Left forelimb (tissue), 1 donor: ENCODE measurements at places on chromosomes 5 and 9.

GRCh38 chr5:42974536-42974935 lies 65.6 kb downstream of the ANXA2R start:
- no peak for DNase-seq

GRCh38 chr9:6305954-6306563 lies 22.1 kb upstream of the TPD52L3 start:
- DNase-seq, result no peak

DNA sequence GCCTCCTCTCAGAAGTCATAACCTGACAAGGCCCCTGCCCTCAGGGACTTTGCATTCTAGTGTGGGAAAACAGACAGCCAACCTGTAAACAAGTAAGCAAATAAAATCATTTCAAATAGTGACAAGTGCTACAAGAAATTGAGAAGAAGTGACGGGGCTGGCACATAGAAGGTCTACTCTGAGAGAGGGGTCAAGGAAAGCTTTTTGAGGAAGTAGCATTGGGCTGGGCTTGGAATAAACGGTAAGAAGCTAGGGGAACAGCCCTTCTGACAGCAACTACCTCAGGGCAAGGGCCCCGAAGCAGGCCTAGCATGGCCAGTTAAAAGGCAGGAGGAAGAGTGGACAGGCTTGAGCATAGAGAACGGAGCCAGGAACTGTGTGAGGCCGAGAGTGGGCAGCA lies 4.8 kb upstream of the SLC2A8 start:
- no peak for DNase-seq

DNA sequence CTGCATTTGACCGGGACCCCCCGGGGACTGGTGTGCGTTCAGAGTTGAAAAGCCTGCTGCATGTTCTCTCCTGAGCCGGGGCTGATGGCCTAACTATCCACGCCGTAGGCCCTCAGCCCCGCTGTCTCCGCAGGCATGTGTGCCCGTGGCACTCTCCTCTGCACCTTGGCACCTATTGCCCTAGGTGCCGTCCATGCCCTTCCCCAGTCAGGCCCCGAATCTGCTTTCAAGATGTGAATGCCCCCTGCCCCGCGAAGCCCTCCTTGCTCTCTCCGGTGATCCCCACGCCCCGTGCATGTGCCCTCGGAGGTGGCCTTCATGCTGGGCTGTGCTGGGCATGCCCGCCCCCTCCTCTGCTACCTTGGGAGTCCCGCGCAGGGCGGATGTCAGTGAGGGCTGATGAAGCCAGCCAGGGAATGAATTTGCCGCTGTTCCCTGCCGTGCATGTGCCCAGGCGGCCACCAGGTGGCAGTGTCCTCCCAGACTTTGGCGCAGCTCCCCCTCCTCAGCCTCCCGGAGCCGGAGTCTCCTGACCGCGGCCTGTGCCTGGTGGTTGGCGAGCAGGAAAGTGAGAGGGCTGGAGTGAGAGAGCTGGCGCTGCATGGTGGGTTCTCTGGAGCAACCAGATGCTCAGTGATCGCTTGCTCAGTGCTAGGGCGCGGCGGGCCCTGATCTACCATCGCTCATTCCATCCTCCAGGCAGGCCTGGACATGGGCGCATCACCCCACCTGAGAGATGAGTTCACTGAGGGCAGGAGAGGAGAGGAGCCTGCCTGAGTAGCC lies 112.9 kb upstream of the LMX1B start:
- DNase-seq, result peak; percentile 88

DNA sequence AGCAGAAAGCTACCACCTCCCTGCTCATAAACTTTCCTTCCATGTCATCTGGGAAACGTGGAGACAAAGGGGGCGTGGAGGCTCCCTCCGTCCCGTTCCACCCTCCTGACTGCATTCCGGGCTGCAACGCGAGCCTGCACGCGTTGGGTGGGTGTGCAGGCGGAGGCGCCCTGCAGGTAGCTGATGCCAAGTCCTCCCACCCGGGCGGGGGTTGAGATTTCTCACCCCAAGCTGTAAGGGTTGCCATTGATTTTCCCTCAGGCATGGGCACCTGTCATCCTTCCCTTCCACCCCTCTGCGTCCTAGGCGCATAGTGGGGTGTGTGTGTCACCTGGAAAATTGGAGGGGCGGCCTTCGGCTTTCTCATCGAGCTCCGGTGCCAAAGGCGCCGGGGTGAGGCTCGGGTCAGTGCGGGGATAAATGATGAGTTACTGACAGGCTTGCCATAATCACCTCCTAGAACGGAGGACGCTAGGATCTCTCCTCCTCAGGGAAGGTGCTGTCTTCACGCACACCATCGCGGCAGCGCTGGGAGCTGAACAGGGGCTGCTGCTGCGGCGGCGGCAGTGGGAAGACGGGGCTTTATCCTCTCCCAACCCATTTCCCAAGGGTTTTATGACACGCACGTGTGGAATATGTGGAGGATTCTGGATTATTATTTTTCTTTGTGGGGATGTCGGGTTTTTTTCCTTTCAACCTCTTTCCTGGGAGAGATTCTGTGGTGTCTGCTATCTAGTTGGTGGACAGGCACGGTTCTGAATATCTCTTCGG lies 973 bp downstream of the PLPPR1 start:
- DNase-seq, result no peak

DNA sequence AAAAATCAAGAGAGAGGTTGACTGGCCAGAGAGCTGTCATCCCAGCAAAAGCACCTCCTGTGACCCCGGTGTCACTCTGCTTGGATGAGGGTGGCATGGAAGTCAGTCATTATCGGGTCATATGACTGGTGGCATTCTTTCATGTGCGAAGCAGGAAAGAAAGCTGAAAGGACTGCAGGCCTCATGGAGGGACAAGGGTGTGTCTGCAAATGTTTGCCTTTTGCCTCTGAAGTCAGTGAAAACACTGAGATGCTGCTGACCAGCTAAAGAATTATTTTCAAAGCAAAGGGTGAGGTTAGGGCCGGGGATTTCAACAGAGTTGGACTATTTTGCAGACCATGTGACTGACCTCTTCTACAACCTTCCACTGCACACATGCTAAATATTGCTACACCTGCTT lies 298.3 kb downstream of the CSNK1G3 start:
- no peak for DNase-seq

GRCh38 chr9:123537809-123538208 lies 181.8 kb downstream of the CRB2 start:
- no peak for DNase-seq

- no peak for DNase-seq
Observed at GRCh38 chr5:37900692-37901091, 60.9 kb upstream of the GDNF start.

- no peak for DNase-seq
Observed at GRCh38 chr5:159660401-159660800, 255.9 kb upstream of the ADRA1B start.

DNA sequence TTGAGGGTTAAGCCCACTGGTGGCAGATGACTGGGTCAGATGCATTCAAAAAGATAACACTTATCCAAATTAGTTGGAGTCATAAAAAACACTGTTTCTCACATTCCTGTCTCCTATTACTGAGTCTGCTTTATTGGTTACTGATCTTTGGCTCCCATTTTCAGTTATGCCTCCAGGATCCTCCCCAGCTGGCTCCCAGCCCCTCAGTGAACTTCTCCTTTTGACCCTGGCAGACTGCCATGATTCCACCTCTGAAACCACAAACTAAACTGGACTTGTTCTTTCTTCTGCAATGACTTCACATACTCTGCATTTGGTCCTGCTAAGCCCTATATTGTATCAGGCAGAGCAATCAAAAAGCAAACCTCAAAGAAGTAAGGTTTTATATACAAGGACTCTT lies 860.8 kb upstream of the DMAC1 start:
- peak; percentile 74 for DNase-seq

- DNase-seq, result no peak
Observed at GRCh38 chr9:132341177-132341840, 13.5 kb downstream of the SETX start.

DNA sequence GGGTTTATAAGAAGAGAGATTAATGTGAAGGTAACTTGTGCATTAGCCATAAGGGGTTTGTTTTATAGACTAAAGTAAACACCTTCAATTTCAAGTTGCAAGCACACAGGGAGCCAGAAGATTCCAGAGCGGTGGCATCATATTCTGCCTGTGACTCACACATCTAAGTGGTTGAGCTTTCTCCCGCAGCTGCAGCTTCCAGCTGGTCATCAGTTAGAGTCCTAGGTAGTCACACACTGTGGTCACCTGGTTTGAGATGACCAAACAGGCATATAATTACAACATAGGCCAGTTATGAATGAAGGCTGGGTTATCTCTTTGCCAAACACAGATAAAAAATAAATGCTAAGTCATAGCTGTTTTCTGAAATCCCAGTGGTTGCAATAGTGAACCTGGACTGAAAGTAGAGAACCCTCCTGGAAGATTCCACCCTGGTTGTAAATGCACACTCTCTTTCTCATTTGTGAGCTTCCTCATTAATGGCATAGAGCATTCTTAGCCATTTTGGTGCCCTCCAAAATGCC lies 171.3 kb downstream of the GDNF start:
- DNase-seq, result no peak

DNA sequence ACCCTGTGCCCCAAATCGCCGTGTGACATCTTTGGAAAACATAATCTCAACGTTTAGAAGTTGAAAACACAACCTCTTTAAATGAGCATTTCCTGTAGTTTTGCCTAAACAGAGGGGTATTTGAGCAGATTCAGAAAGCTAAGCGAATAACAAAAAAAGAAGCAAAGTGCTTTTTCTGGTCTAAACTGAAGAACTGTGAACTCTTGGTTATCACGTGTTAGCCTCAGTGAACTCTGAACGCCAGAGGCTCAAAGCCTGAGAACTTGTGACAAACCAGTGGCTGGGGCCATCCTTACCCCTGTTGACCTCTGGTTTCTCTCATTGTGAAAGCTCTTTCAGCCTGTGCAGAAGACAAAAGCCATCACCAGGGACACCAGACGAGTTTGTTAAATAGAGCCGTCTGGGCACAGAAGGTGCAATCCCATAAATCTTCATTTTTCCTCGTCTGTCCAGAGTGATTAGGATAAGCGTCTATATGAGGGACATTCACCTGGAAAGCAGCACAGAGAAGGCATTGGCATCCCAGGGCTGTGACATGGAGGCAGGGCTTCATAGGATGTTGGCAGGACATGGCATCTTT lies 61.4 kb upstream of the ICE1 start:
- no peak for DNase-seq

DNA sequence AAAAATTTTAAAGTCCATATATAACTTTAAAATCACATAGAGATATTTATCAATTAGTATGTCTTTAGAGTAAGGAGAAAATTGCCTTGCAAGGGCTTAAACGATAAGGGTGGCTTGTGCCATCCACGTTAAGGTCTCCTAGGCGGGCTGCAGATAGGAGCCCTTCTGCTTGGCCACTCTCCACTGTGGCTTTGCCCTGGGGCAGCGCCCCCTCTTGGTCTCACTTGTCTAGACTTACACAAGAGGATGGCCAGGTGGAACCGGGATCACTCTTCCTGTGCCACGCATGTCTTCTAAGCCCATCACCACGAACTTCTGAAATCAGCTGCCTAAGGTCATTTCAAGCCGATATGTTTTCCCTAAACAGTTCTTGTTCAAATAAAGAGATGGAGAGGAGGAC lies 2.9 kb downstream of the FPGS start:
- no peak for DNase-seq

- DNase-seq, result no peak
Observed at GRCh38 chr5:63953217-63953616, 9.0 kb downstream of the HTR1A start.

GRCh38 chr5:54743997-54744788 lies 226.6 kb downstream of the SNX18 start:
- no peak for DNase-seq

DNA sequence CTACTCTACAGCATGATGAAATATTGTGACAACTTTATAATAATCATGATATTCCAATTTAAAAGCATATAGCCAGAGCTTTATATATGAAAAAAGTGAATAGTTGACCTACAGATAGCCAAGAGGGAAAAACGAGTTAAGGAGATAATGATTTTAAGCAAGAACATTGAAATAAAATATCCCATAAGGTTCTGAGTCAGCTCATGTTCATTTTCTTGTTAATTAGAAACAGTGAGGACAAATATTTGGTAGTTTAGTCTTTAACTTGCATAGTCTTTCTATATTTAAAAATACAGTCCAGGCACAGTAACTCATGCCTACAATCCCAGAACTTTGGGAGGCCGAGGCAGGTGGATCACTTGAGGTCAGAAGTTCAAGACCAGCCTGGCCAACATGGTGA lies 55.8 kb upstream of the CDH6 start:
- DNase-seq, result no peak

DNA sequence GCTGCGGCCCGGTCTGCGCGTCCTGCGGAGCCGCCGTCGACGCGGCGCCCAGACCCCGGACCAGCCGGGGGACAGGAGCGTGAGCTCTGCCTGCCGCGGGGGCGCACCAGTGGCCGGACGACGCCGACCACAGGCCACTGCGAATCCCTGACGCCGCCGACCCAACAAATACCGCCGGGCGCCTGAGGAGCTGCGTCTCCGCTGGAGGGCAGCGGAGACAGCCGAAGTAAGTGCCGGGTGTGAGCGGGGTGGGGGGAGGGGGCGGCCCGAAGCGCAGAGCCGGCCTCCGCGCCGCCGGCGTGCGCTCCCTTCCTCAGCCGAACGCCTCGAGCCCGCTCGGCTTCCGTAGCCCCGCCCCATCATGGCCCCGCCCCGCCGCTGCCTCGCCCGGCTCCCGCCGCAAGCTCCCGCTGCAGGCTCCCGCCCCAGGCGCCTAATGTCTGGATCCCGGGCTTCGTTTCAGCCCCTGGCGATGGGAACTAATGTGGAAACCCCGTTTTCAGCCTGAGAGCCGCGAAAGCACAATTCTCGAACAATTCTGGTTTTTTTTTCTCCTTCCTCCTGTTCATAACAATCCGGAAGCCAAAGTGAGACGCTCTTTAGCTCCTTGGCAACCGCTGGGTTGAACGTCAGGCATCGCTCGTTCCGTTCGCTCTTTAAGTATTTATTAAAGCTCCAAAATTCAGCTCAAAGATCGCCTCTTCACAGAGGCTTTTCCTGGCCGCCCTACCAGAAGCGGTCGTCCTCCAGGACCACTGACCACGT lies at the start of gene RFK:
Gene RFK, minus strand, starts transcription at position 232 of the 765 bp plus-strand sequence. CDS start 255 bp downstream, outside the sequence.
- peak; percentile 99 for DNase-seq

- DNase-seq, result peak; percentile 15
Observed at GRCh38 chr9:97510797-97511654, 9.6 kb downstream of the TMOD1 start.

DNA sequence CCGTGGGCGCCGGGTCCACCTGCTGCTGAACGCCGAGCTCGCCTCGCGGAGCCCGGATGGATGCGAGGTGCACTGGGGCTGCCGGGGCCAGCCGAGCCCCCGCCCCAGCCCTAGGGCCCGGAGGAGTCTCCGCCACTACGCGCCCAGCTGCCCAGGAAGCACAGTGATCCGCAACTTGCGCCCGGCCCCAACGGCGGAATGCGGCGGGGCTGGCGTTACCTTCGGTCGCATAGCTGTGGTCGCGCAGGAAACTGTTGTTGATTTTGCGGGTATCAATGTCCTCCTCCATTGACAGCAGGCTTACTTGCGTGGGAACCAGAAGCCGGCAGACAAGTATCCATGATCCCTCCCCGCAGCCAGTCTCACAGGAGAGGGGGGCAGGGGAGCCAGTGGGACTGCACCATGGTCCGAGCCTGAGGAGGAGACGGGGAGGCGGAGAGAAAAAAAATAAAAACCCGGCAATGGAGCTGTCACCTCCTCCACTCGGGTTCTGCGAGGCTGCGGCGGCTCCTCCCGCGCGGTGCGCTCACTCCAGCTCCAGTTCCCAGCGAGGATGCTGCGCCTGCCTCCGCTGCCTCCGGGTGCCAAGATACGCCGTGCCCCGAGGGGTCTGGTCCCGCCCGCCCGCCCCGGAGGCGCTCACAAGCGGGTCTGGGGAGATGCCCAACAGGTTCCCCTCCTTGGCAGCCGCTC lies 628 bp downstream of the PPP2R2B start:
- no peak for DNase-seq

GRCh38 chr5:1359031-1359645 lies 14.2 kb upstream of the CLPTM1L start:
- DNase-seq, result no peak

- no peak for DNase-seq
Observed at GRCh38 chr9:5958273-5958672, 57.2 kb downstream of the RANBP6 start.
